Activated CD4-positive, alpha-beta T cell treated with anti-CD3 and anti-CD28 coated beads for 36 hours (primary cell): ENCODE measurements at places on chromosomes 3 and 15. TPM values are rescaled to one million over a fixed set of nuclear protein-coding genes. Genes with fewer than 3 reads are reported as not detected.

Gene GOLGA8S
- 0.11 TPM for total RNA-seq

Gene TMEM207
- total RNA-seq = not detected

Gene B3GALNT1
- total RNA-seq = 1.1 TPM

Gene LRTM1
- not detected for total RNA-seq

Gene TMC3
- not detected for total RNA-seq

DNA sequence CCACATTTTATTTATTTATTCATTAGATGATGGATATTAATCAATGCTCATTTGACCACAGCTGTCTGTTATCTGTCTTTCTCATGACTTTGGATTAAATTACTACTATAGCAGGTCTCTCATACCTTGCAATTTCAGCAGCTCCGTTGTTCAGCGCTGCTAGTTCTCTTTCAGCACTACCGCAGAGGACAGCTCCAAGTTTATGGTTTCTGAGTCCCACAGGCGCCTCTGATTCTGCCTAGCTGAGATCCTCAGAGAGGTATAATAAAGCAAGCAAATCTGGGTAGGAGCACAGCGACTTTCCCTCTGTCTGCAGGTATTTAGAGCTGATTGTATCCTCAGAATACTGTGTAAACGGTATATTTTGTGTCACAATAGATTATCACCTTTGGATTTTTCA lies 204.9 kb downstream of the CNTN4 start:
- H3K4me1 ChIP-seq = no peaks in the 10 kb centered on the region
- H3K27ac ChIP-seq = no peak overlapping the region
- no peak overlapping the region for H3K4me3 ChIP-seq
- DNase-seq = peak; percentile 10

- no peaks in the 10 kb centered on the region for H3K36me3 ChIP-seq
- no peak overlapping the region for H3K27ac ChIP-seq
- no peaks in the 10 kb centered on the region for H3K4me1 ChIP-seq
Measured at GRCh38 chr3:90062631-90063200, 955.3 kb downstream of the EPHA3 start.

- H3K27me3 ChIP-seq = no peaks in the 10 kb centered on the region
- no peak overlapping the region for H3K4me3 ChIP-seq
- H3K27ac ChIP-seq = peak overlapping the region; percentile 37
- peaks cover 33% of the 10 kb centered on the region for H3K4me1 ChIP-seq
- peaks cover 52% of the 10 kb centered on the region for H3K36me3 ChIP-seq
Measured at GRCh38 chr3:105688821-105689220, 180.0 kb downstream of the CBLB start.

- H3K36me3 ChIP-seq = peaks cover 23% of the 10 kb centered on the region
- H3K27me3 ChIP-seq = no peaks in the 10 kb centered on the region
- peak overlapping the region; percentile 97 for H3K4me3 ChIP-seq
- H3K4me1 ChIP-seq = peaks cover 64% of the 10 kb centered on the region
- H3K27ac ChIP-seq = peak overlapping the region; percentile 94
Measured at GRCh38 chr15:31329640-31330010, 3.0 kb downstream of the KLF13 start.

DNA sequence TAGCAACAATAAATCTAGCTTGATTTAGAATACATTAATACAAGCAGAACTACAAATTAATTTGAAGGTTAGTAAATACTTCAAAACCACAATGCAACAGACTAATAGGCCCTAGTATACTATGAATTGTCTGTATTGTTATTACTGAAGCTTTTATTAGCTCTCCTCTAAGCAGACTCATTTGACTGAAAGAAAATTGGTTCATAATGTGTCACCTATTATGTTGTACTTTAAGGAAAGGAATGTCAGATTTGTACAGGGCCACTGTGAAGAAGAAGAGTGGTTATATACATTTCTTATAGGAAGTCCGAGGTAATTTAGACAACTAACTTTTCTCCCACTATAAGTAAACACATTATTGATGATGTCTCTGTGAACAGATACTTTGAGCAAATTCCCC lies 954.5 kb downstream of the ZPLD1 start:
- DNase-seq = no peak
- no peaks in the 10 kb centered on the region for H3K36me3 ChIP-seq
- no peak overlapping the region for H3K27ac ChIP-seq
- H3K4me3 ChIP-seq = no peak overlapping the region
- H3K27me3 ChIP-seq = no peaks in the 10 kb centered on the region

DNA sequence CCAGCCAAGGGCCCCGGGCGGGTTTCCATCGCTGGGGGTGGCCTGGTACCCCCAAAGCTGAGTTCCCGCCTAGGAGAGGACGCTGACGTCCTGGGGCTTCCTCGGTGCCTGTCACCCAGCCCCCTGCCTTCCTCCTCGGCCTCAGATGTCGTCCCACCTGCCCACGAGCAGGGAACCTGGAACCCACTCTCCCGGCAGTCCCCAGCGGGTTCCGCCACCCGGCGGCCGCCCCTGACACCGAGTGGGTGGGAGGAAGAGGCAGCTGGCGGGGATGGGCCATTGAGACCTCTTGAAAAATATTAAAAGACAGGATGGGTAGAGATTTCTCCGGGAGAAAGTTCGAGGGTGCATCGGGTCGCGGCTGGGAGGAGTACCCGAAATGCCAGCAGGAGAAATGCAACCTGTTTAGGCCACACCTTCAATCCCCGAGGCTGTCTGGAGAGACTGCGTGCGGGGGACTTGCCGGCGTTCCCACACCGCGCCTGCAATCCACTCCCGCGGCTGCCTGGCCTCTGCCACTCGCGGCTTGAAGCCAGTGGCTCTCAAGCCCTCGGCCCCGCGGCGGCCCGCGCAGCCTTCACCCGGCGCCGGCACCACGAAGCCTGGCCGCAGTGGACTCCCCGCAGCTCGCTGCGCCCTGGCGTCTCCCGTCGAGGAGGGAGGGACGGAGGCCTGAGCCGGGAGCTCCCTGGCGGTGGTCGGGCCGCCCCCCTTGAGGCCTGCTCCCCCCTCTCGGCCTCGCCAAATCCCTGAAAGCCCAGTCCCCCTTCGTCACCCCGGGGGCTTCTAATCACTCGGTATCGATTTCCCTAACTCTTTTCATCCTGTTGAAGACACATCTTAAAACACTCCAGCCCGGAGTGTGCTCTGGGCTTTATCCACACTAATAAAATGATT lies 8.6 kb upstream of the NR2F2 start:
- no peak overlapping the region for H3K4me3 ChIP-seq
- DNase-seq = no peak
- H3K27ac ChIP-seq = no peak overlapping the region
- no peaks in the 10 kb centered on the region for H3K36me3 ChIP-seq
- peaks cover 3% of the 10 kb centered on the region for H3K4me1 ChIP-seq
- peaks cover 60% of the 10 kb centered on the region for H3K27me3 ChIP-seq

DNA sequence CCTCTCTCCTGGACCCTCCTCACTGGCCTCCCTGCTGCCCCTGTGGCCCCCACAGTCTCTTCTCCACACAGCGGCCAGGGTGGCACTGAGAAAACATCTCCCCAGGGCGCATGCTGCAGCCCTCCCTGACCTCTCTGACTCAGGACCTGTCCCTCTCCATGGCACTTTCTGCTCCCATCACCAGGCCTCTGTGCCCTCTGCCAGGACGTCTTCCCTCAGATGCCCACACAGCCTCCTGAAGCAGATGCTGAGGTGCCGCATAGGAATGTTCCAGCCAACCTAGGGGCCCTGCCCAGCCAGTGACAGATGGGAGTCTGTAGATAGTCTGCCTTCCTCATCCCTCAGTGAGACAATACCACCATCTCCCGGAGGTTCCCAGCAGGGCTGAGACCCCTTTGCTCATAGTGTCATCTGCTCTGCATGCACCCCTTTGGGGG lies 8.7 kb downstream of the MYL3 start:
- H3K27me3 ChIP-seq = peaks cover 3% of the 10 kb centered on the region
- no peak overlapping the region for H3K4me3 ChIP-seq
- no peak overlapping the region for H3K27ac ChIP-seq

DNA sequence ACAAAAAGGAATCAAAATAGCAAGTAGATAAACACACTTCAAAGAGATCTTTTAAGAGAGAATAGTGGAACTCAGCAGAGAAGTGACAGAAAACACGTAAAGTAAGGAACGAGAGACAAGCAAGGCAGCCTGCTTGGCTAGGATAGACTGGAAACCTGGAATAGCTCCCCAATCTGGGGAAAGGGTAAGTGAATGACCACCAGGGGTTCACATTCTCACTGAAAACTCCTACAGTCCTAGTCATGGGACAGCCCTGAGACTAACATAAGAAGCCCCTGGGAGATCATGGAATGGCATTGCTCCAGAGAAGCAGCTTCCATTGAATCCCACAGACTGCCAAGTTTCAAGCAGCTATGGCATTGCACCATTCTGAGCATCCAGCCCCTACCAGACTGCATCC lies 363.6 kb upstream of the ARPP21 start:
- no peaks in the 10 kb centered on the region for H3K36me3 ChIP-seq
- no peak overlapping the region for H3K27ac ChIP-seq
- no peaks in the 10 kb centered on the region for H3K4me1 ChIP-seq
- peaks cover 10% of the 10 kb centered on the region for H3K27me3 ChIP-seq
- no peak for DNase-seq
- H3K4me3 ChIP-seq = no peak overlapping the region

GRCh38 chr15:39752991-39753390 lies 29.6 kb downstream of the FSIP1 start:
- H3K27me3 ChIP-seq = peaks cover 18% of the 10 kb centered on the region
- DNase-seq = no peak
- H3K36me3 ChIP-seq = no peaks in the 10 kb centered on the region
- no peaks in the 10 kb centered on the region for H3K4me1 ChIP-seq

DNA sequence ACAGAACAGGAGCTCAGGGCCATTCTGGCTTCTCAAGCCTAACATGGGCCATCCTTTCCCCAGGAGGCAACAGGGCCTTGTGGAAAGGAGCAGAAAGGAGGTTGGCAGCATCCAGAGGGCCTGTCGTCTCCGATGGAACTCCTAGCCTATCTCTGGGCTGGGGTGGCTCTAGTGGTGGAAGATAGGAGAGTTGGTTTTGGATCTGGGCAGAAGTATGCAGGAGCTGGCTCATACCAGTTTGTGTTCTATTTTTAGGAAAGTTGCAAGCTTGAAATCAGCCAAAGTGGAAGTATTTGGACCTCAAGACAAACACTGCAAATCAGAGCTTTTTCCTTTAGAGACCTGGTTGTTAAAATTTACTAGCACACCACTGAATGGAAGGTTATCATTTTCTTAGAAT lies 35.4 kb upstream of the XCR1 start:
- no peak overlapping the region for H3K27ac ChIP-seq
- H3K36me3 ChIP-seq = no peaks in the 10 kb centered on the region
- H3K27me3 ChIP-seq = peaks cover 58% of the 10 kb centered on the region
- H3K4me3 ChIP-seq = no peak overlapping the region
- no peak for DNase-seq

DNA sequence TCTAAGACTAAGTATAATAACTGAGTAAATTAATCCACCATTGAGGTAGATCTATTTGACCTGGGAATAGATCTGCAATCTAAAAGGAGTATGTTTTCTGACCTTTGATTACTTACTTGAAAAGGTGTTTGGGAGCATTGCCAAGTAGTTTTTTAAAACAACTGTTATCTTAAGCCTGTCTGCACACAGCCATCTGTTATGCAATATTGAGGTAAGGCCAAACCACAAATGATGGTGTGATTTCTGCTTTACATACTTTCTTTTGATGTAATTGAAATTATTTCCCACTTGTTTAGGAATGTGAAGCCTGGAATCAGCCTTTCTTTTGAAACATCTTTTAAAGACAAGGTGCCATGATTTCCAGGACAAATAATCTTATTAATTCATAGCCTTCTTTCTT lies 274.0 kb downstream of the BBX start:
- no peaks in the 10 kb centered on the region for H3K27me3 ChIP-seq
- H3K4me3 ChIP-seq = no peak overlapping the region
- peaks cover 5% of the 10 kb centered on the region for H3K4me1 ChIP-seq
- no peak for DNase-seq

DNA sequence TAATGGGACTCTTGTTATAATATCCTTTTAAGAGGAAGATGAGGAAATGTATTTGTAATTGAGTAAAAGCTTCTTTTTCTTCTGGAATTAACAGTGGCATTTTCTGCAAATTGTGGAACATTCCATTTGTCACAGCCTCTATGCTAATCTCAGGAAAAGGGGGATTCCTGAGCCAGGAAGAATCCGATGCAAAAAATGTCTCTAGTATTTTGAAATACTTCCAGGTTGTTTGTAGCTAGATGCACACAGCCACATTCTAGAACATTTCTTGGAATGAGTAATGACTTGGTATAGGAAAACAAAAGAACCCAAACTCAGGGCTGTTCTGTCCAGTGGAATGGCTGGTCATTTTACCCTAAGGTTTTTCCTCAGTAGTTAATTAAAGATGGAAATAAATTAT lies 98.5 kb upstream of the SLC2A2 start:
- no peak overlapping the region for H3K27ac ChIP-seq
- no peak for DNase-seq
- no peaks in the 10 kb centered on the region for H3K27me3 ChIP-seq
- H3K4me3 ChIP-seq = no peak overlapping the region
- no peaks in the 10 kb centered on the region for H3K4me1 ChIP-seq

- no peaks in the 10 kb centered on the region for H3K36me3 ChIP-seq
- H3K27ac ChIP-seq = no peak overlapping the region
- H3K4me3 ChIP-seq = no peak overlapping the region
- no peaks in the 10 kb centered on the region for H3K4me1 ChIP-seq
Measured at GRCh38 chr3:173886-174285, 22.7 kb upstream of the CHL1 start.

DNA sequence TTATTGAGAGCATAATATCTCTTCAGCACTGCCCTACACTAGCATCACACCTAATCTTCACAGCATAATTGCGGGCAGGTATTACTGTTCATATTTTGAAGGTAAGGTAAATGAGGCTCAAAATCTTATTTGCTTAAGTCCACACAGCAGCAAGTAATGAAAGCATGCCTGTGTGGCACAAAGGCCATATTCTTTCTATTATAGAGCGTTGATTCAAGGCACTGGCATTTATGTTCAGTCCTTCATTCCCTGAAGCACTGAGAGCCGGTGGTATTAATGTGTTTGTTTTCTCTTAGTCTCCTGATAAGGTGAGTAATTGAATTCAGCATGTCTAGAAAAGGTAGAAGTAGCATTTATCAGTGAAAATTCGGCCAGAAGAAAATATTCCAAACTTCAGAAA lies 231.2 kb downstream of the BBX start:
- H3K27ac ChIP-seq = no peak overlapping the region
- no peaks in the 10 kb centered on the region for H3K4me1 ChIP-seq
- DNase-seq = no peak
- peaks cover 17% of the 10 kb centered on the region for H3K36me3 ChIP-seq
- no peaks in the 10 kb centered on the region for H3K27me3 ChIP-seq

DNA sequence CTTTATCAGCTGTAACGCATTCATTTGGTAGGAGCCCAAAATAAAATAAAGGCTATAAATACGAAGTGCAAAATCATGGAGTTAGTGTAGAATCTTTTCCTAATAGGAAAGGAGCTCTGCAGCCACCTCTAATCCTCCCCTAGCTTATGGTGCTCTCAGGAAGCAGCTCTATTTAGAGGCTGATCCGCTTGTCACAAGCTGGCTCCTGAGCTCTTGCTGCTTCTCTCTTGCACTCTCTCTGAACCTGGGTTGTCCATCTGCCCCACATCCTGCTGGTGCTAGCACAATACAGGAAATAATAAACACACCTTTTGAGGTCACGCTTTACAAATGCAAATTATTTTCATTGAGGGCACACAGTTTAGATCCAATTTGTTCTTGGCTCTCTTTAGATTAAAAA lies 37.3 kb upstream of the BFSP2 start:
- H3K27ac ChIP-seq = no peak overlapping the region
- no peaks in the 10 kb centered on the region for H3K4me1 ChIP-seq
- H3K27me3 ChIP-seq = peaks cover 8% of the 10 kb centered on the region

- H3K36me3 ChIP-seq = no peaks in the 10 kb centered on the region
- no peaks in the 10 kb centered on the region for H3K27me3 ChIP-seq
- no peaks in the 10 kb centered on the region for H3K4me1 ChIP-seq
- H3K27ac ChIP-seq = no peak overlapping the region
Measured at GRCh38 chr3:133375403-133375745, 24.5 kb upstream of the BFSP2 start.
